ENCODE measurements at places on chromosomes 7 and 10. TPM values are rescaled to one million over a fixed set of nuclear protein-coding genes. Genes with fewer than 3 reads are reported as not detected.

CRYGN gene
- total RNA-seq, result not detected

ERVW-1 gene
- total RNA-seq, result not detected

GRCh38 chr7:32958046-32959025 is 1.1 kb downstream of the FKBP9 start:
- peak overlapping the region; percentile 84 for H3K4me3 ChIP-seq
- no peak for DNase-seq
- no peak overlapping the region for H3K27ac ChIP-seq

GRCh38 chr7:142567201-142568075 is 181.8 kb upstream of the PRSS1 start:
- H3K4me1 ChIP-seq, result peaks cover 4% of the 10 kb centered on the region
- no peak overlapping the region for H3K27ac ChIP-seq
- no peak for DNase-seq

- H3K27ac ChIP-seq, result no peak overlapping the region
- H3K36me3 ChIP-seq, result no peaks in the 10 kb centered on the region
- peaks cover 41% of the 10 kb centered on the region for H3K27me3 ChIP-seq
Observed at GRCh38 chr7:82441669-82442478, 1.7 kb downstream of the CACNA2D1 start.

- no peaks in the 10 kb centered on the region for H3K4me1 ChIP-seq
- H3K4me3 ChIP-seq, result no peak overlapping the region
- H3K36me3 ChIP-seq, result peaks cover 6% of the 10 kb centered on the region
Observed at GRCh38 chr7:108492742-108493141, 33.2 kb downstream of the PNPLA8 start.

GRCh38 chr10:490891-491571 is 198.4 kb downstream of the DIP2C start:
- DNase-seq, result no peak
- no peaks in the 10 kb centered on the region for H3K4me1 ChIP-seq
- peaks cover 10% of the 10 kb centered on the region for H3K27me3 ChIP-seq
- no peak overlapping the region for H3K4me3 ChIP-seq

- no peaks in the 10 kb centered on the region for H3K27me3 ChIP-seq
- no peak overlapping the region for H3K4me3 ChIP-seq
- peaks cover 46% of the 10 kb centered on the region for H3K36me3 ChIP-seq
- peaks cover 16% of the 10 kb centered on the region for H3K4me1 ChIP-seq
Observed at GRCh38 chr7:127844707-127845331, 186.4 kb downstream of the LRRC4 start.

DNA sequence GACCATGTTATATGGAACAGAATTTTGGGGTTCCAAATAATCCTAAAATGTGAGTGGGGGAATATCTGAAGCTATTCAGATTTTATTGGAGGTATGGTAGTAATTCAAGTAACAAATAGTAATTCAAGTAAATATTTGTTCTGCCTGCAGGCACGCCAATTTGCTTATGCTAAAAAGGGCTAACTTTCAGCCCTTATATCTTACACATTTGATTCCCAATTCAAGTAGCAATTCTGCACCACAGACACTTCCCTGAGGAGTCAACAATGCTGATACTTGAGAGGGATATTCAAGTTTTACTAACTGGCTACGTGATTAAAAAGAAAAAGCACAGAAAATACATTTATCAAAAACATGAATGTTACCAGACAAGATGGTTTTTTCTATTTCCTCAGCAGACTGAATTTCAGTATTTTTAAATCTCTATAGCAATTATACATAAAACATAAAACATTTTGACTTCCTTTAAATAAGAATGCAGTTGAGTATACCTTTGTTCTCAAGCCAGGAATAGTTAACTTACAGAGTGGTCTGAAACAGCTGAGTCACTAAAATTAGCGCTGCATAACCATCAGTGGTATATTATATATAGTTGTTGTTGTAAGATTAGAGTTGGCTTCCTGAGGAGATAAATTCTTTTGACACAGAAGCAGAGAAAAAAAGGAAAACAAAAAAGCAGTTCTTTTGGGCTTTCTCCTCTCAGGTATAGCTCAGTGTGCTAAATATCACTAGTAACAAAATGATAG is 33.9 kb downstream of the MTPN start:
- H3K4me1 ChIP-seq, result peaks cover 8% of the 10 kb centered on the region
- peaks cover 15% of the 10 kb centered on the region for H3K36me3 ChIP-seq
- no peak overlapping the region for H3K27ac ChIP-seq
- no peak for DNase-seq
- no peaks in the 10 kb centered on the region for H3K27me3 ChIP-seq

DNA sequence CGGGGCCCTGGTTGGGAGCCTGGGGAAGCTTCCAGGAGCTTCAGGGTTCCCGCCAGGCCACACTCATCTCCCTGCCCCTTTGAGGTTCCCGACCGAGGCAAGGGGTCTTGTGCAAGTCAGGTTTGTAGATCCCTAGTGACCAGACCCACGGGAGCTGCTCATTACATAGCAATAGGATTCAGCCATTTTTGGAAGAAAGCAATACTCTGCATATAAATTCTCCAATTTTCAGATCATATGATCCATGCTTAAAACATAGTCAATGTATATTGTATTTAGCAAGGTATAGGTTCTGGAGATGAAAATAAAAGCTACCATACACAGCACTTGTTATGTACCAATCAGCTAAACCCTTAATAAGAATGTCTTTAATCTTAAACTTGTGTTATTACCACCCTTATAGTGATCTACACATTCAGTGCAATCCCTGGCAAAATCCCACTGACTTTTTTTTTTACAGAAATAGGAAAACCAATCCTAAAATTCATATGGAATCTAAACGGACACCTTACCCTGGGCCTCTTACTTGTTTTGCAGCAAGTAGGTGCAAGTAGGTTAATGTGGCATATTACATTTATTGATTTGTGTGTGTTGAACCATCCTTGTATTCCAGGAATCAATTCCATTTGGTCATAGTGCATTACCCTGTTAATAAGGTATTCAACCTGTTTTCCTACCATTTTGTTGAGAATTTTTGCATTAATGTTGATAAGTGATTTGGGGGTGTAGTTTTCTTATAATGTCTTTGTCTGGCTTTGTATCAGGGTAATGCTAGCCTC is 13.8 kb upstream of the FKBP9 start:
- H3K27me3 ChIP-seq, result peaks cover 8% of the 10 kb centered on the region
- H3K4me3 ChIP-seq, result peak overlapping the region; percentile 93
- DNase-seq, result no peak
- H3K36me3 ChIP-seq, result peaks cover 13% of the 10 kb centered on the region
- H3K27ac ChIP-seq, result no peak overlapping the region

- no peak overlapping the region for H3K4me3 ChIP-seq
- H3K27me3 ChIP-seq, result no peaks in the 10 kb centered on the region
- H3K4me1 ChIP-seq, result no peaks in the 10 kb centered on the region
- no peaks in the 10 kb centered on the region for H3K36me3 ChIP-seq
Observed at GRCh38 chr10:34358729-34359434, 456.2 kb downstream of the PARD3 start.

DNA sequence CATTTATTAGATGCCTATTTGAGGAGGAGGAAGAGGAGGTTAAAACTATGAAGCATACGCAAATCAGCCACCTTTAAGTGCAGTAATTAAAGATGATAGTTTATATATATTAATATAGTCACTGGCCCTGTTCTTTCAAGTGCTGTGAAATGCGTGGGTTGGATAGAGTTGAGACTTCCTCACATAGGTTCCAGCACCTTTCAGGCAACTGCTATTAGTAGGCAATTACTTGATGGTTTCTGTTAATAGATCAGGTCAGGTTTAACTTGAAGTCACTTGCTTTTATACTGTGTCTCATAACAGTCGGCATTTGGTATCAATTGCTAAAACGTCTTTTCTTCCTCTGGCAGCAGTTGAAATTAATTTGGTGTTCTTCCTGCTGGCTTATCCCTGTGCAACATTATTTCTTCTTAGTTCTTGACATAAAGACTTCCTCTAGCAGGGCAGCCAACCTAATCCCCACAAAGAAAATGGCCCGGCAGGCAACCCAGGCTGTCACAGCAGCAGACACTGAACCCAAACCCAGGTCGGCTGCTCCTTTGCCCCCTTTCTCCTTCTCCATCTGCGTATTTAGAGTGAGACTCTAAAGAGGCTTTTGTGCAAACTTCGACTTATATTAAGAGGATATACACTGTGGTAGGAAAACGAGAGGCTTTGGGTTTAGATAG is 35.3 kb upstream of the BET1 start:
- H3K4me3 ChIP-seq, result no peak overlapping the region
- no peak overlapping the region for H3K27ac ChIP-seq
- no peaks in the 10 kb centered on the region for H3K4me1 ChIP-seq
- H3K27me3 ChIP-seq, result peaks cover 21% of the 10 kb centered on the region

Measured in activated CD4-positive, alpha-beta T cell treated with anti-CD3 and anti-CD28 coated beads, Interleukin-2, amount 10 ng/mL, durations not matched to agents 24 days and 14 days (primary cell).